Activated CD4-positive, CD25-positive, alpha-beta regulatory T cell treated with anti-CD3 and anti-CD28 coated beads, Interleukin-2, amount 50 U/mL, for 24 hours (primary cell): ENCODE measurements at places on chromosomes 4 and X.

DNA sequence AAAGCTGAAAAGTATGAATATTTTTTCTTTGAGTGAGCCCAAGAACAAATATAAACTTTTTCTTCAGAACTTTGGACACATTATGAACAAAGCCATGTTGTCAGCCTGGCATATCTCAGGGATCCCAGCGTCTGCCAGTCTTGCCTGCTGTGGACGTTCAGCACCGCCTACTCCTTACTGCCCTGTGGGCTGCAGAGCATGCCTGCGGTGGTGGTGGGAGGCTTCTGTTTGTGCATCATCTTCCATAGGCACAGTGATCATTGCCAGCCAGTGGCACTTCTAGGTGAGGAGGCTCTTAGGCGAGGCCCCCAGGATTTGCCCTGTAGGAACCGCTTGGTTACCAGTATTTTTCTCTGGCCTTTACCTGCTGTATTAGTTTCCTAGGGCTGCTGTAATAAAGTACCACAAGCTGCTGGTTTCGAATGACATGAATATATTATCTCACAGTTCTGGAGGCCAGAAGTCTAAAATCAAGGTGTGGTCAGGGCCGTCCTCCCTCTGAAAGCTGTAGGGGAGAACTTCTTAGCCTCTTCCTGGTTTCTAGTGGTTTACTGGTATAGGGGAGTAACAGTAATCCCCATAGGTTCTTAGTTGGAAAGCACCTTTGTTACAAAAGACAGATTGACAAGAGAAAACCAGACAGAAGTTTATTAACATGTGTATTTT, 15.4 kb downstream of the ANXA3 start:
- ATAC-seq: no peak

DNA sequence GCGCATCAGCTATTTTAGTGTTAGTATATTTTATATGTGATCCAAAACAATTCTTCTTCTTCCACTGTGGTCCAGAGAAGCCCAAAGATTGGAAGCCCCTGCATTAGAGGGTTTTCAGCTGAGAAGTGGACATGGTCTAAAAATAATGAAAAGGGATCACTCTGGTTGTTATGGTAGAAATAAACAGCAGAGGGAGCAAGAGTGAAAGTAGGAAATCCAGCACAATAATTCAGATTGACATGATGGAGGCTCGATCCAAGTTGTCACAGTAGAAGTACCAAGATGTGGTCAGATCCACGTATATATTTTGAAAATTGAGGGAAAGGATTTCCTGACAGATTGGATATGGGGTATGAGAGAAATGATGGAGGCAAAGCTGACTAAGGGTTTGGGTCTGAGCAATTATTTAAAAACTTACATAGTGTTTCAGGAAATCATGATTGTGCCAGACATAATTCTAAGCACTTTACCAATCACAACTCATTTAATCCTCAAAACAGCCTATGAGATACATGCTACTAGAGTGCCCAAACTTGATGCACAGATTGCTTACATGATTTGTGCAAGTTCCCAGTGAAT, 17.0 kb upstream of the TMEM144 start:
- ATAC-seq: no peak

GRCh38 chr4:1048773-1049590, 37.6 kb downstream of the FGFRL1 start:
- peak; percentile 85 for ATAC-seq

- no peak for ATAC-seq
Measured at GRCh38 chrX:148537556-148538182, 37.3 kb downstream of the AFF2 start.

DNA sequence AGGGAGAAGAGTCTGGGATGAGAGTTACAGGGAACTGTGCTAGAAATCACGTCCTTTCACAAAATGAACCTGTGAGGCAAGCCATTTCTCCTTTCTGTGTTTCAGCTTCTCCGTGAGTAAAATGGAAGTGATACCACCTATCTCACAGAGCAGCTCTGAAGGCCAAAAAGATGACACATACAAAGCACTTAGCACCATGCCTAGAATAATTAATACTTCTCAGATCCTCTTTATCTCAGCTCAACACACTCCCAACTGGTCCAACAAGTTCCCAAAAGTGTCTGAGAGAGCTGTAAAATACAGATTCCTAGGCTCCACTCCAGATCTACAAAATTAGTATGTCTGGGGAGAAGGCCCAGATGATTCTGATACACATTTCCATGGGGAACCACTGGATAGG, 38.3 kb downstream of the LHFPL1 start:
- no peak for ATAC-seq

- ATAC-seq: no peak
Measured at GRCh38 chr4:38625508-38625907, 38.5 kb upstream of the KLF3 start.

- no peak for ATAC-seq
Measured at GRCh38 chr4:83758285-83758684, 222.4 kb downstream of the GPAT3 start.

DNA sequence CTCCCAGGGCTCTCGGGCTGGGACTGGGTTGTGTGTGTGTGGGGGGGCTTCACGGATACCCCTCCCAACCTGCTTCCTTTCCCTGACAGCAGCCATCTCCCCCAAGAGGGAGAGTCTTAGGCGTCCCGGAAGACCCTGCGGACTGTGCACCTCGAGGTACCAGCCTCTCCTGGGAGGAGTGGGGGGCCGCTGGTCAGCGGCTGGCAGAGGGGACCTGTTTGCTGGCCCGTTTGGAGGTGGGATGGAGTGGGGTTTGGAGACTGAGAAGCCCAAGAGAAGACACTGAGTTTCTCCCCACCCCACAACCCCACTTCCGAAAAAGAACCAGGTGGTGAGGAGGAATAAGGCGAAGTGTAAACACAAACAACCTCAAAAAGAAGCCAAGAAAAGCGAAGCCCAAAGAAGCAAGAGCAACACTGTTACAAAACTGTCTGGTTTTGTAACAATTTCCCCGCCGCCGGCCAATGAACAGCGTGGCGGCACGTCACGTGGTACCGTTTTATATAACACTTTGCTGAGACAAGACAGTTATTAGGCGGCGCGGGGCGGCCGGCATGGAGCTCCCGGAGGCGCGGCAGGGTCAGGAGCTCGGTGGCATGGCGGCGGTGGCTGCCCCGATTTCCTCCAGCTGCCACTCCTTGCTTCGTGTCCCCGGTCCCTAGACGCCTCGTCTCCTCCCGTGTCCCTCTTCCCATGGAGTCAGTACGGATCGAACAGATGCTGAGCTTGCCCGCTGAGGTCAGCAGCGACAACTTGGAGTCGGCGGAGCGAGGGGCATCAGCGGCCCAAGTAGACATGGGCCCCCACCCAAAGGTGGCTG, at the start of gene LONRF3:
Gene LONRF3, plus strand, starts transcription at position 531 of the 820 bp plus-strand sequence. Its CDS starts 163 bp downstream, at position 694.
- ATAC-seq: peak; percentile 57

DNA sequence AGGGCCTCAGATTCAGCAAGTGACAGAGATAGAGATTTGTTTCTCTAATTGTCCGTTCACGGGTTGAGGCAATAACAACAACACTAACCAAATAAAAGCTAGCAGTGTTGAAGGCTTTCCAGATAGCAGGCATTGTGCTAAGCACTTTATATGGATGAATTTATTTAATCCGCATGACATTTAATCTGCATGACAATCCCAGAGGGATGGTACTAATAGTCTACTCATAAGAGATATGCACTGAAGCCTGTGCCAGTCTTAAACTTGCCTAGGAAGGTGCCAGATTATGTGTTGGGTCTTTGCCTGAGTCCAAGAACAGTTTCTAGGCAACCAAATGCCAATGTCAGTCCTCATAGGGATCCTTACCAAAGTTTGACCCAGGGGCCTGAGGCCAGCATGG, 37.7 kb upstream of the FAT1 start:
- no peak for ATAC-seq

DNA sequence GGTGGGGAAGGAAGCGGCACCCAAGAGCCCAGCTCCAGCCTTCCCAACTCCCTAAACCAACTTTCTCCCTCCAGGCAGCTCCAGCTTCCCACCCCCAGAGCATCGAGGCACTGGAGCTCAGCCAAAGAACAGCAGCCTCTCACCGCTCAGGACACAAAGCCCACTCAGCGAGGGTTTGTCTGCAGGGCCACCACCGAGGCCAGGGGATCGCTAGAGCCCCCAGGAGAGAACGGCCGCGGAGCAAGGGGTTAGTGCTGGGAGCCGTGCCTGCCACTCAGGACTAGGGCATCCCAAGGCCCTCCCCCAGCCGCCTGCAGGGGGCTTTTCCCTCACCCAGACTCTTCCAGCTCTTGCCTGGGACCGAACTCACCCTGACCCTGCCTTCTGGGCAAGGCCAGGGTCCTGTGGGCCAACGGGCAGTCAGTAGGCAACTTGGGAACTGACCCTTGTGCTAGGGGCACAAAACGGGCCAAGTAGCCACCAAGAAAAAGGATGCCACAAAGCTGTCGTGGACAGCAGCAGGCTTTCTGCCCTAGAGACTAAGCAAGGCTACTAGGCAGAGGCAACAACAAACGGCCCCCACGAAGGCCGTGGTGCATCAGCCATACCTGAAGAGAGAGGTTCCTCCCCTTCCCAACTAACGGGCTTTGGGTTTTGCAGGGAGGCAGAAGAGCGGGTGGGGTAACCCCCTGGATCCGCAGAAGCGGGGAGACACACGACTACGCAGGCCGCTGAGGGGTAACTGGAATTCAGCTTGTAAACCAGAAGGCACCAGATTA, 2.3 kb downstream of the HCFC1 start:
- ATAC-seq: no peak

- ATAC-seq: no peak
Measured at GRCh38 chrX:40459571-40460158, 121.1 kb upstream of the ATP6AP2 start.

- ATAC-seq: no peak
Measured at GRCh38 chrX:15714529-15714928, 23.5 kb upstream of the CA5B start.

- no peak for ATAC-seq
Measured at GRCh38 chr4:148359769-148360168, 82.4 kb downstream of the NR3C2 start.

DNA sequence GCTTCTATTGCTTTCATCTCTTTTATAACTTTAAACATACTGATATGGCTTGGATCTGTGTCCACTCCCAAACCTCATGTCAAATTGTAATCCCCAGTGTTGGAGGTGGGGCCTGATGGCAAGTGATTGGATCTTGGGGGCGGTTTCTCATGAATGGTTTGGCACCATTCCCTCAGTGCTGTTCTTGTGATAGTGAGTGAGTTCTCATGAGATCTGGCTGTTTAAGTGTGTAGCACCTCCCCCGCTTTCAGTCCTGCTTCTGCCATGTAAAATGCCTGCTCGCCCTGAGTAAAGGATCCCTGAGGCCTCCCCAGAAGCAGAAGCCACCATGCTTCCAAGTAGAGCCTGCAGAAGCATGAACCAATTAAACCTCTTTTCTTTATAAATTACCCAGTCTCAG, 17.7 kb downstream of the MND1 start:
- no peak for ATAC-seq

GRCh38 chr4:2741626-2742025, 14.5 kb downstream of the TNIP2 start:
- no peak for ATAC-seq

GRCh38 chr4:145178740-145179280, 1.6 kb downstream of the OTUD4 start:
- ATAC-seq: no peak

DNA sequence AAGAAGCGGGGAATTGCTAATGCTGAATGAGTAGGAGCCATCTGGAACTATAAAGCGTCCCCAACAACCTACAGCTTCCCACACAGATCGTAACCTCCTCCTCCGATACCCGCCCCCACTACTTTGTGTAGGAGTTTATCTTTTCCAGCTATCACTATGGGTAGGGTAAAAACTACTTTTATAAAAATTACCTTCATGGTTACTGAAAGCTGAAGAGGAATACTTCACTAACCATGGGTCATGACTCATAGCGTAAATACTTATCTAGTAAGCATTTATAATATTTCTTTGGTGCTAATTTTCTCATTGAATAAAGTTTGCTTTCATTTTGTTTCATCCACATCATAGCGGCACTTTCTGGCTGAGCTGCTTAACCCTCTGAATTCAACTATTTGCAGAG, 79.4 kb upstream of the TNIP3 start:
- ATAC-seq: peak; percentile 87

GRCh38 chr4:74638001-74638400, 156.3 kb downstream of the BTC start:
- ATAC-seq: no peak

- no peak for ATAC-seq
Measured at GRCh38 chrX:68902706-68903504, 74.1 kb downstream of the EFNB1 start.

DNA sequence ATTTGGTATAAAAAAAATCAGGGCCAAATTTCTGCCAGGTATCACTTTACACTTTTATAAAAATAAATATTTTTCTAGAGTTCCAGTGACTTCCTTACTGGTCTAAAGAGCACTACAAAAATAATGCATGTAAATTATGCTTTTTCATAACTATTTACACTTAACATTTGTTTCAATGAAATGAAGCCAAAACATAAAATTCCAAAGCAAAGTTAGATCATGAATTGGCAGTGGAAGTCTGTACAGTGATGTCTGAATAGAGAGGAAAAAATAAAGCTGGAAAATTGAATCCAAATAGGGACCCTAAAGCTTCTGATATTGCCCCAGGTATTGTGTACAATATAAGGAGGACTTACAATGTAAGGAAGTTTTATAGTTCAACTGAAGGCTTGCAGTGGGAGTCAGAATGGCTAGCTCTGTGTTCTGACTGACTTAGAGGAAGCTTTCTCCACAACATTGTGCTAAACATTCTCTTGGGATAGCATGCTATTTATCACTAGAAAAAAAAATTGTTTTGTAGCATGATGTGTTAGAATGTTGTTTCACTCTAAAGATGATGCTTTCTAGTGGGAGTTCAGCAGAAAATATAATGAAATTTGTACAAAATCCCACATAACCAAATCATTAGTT, 288.2 kb upstream of the UGT8 start:
- ATAC-seq: no peak

DNA sequence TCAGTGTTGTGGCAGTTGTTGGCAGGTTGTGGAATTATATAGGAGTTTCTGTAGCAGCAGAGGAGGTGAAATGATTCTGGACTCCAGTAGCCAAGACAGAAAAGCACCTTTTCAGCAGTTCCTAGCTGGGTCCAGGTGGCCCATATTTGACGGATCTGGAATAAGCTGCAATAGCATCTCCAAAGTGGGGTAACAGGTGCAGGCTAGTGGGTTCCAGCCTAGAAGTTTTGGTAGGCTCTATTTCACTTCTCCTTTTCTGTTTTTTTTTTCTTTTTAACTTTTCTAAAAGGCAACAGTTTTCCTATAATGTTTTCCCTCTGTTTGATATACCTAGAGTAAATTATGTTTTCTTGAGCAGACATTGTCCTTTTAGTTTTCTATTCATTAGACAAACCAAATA, 392.5 kb downstream of the C4orf33 start:
- ATAC-seq: no peak

DNA sequence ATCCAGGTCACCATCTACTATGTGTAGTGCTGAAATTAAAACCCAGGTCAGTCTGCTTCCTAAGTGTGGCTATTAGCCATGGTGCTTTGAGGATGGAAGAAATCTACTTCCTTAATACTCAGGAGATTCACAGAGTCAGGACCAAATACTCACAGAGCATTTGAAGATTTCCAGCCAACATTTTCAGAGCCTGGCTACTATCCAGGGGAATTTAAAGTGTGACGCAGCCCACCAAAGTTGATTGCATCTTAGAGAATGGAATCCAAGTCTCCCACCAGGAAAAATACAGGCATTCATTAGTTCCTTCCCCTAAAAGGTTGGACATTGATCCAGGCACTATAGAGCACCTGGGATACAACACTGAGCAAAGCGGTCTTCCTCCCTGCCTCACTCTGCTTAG, 83.8 kb downstream of the HS3ST1 start:
- ATAC-seq: no peak
